ENCODE measurements at places on chromosomes 12 and 14.

GRCh38 chr14:92597906-92598905, 84.6 kb downstream of the RIN3 start:
- DNase-seq, result no peak

GRCh38 chr12:8664228-8664913, 1.7 kb upstream of the MFAP5 start:
- no peak for DNase-seq

DNA sequence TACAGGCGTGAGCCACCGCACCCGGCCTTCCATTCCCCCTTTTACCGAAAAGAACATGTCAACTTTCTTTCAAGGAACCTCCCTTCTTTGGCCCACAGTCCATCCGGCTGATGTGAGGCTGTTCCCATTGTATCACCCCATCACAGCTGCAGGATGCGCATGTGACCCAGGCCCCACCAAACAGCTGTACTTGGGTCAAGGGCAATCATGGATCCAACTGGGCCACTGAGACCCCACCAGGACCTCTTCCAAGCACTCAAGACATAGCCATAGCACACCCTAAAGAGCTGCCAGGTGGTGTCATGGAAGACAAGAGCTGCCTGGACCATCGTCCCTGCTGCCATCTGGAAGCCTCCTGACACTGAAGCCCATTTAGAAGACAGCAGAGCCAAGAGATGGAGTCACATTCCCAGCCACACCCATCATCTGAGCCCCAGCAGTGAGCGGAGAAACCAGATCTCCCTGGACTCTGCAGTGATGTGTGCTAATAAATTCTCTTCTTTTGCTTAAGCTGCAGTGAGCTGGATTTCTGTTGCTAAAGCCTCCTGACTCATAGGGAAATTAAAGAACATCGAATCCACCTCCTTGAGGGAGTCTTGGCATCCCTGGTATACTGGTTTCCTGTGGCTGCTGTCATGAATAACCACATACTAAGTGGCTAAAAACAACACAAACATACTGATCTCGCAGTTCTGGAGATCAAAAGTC, 105.6 kb downstream of the KSR2 start:
- DNase-seq, result no peak

- no peak for DNase-seq
These were observed 472.0 kb downstream of the TMTC2 start for GRCh38 chr12:83158613-83159207.

DNA sequence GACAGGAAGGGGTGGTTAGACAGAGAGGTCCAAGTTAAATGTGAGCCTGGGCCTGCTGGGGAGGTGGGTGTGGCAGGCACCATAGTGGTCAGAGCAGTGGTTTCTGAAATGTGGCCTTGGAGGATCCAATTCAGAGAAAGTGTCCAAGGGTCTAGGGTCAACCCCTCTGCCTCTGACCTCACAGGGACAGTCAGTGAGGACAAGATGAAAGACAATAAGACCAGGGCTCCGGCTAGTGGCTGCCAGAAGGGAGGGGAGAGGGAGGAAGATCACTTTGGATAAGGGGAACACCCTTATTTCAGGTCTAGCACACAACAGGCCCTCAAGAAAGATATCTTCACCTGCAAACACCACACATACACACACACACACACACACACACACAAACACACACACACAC, 335.1 kb downstream of the MED13L start:
- DNase-seq, result no peak

DNA sequence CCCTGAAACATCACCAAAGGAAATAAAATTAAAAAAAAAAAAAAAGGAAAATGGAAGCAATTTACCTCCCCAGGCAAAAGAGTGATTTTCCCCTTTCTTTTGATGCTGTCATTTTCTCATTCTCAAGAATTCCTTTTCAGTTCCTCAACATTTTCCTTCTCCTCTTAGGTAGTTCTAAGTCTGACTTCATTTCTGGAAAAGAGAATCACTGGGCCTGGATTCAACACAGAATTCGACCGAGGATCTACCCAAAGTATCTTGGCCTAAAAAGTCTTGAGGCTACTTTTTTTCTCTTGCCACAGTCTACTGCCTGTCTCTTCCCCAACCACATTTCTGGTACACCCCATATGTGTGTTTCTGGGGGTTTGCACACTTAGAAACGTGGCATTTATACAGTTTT, 717.8 kb upstream of the TBX3 start:
- no peak for DNase-seq

- DNase-seq, result no peak
These were observed 216.7 kb downstream of the MED13L start for GRCh38 chr12:116060764-116061163.

- DNase-seq, result no peak
These were observed 5.7 kb upstream of the CCND2 start for GRCh38 chr12:4267704-4268328.

GRCh38 chr12:93563807-93564538, 8.5 kb upstream of the SOCS2 start:
- DNase-seq, result no peak

DNA sequence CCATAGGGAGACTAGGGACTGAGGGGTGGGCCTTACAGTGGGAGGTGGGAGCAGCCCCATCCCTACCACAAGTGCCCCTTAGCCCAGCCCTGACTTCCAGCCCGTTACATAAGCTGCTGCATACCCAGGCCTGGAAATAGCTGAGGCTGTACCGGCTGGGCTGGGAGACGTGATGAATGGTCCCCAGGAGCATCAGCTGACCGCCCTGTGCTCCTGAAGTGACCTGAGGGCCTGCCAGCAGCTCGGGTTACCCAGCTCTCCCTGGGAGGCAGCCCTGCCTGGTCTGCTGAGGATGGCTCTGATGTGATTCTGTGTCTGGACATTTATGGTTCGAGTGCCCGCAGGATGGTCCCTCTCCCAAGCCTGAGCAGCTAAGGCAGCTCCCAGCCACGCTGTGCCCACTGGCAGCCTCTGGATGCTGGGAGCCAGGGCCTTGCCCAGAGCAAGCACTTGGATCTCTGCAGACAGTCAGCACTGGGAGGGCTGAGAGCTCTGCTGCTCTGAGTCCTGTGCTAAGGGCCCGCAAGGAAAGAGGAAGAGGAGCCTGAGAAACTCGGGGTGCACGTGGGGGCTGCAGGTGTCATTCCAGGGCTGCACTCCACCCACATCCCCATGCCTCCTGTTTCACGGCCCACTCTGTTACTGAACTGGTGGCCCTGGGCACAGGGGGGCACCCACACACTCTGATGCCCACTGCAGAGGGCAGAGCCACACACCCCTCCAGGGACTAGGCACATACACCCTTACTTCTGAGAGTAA, 20.5 kb downstream of the TAMALIN start:
- no peak for DNase-seq

DNA sequence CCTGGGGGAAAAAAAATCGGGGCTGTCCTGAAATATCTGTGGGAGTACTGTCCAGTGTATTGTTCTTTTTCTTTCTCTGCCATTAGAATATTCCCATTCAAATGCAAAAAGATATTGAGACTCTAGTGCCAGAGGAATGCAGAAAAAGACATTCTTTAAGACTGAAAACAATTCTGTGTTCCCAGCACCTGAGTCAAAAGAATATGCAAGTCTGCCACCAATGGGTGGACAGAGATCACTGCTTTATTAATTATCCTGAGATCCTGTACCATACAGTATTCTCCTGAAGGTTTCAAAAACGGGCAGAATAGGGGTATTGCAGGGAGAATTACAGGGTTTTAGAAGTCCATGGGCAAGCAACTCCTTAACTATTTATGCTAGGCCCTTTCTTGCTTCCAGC, 361.8 kb downstream of the C12orf50 start:
- DNase-seq, result no peak

- no peak for DNase-seq
These were observed 35.6 kb downstream of the GNS start for GRCh38 chr12:64723630-64724029.

GRCh38 chr14:67971627-67972625, 152.3 kb downstream of the RAD51B start:
- DNase-seq, result no peak

DNA sequence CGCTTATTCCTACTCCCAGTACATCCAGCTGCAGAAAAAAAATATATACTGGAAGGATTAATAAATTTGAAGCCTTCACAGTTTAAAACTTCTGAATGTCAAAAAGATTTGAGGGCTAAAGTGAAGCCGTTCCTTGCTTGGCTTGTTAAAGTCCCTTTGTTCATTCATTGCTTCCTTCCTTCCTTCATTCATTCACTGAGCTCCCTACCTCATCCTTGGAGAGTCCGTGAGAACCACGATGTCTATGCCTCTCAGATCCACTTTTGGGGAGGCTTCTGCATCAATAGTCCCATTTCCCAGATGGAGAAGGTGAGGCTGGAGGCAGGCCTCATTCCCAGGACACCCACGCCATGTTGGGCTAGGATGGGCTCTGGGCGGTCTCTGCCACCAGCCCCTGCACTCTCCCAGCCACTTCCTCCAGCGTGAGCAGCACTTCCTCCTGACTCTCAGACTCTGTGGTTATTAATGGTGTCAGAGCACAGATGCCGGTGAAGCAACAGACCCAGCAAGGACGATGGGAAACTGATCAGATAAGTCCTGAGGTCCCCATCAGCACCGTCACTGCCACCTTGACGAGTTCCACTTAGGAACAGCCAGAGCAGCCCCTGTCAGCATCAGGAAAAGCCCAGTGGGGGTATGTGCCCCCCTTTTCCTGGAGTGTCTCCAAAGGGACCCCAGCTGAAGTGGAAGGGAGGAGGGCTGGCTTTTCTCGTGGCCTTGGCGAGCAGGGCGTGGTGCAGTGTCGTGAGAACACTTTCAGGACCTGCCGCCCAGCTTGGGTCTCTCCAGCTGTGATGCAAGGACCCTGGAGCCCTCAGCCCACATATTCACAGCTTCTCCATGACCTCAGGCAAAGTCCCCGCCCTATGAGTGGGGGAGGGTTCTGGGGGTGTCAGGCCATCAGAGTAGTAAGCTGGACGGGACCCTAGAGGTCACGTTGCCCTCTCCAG, 21.2 kb downstream of the ASB2 start:
- no peak for DNase-seq

GRCh38 chr12:132649226-132649945, 30.8 kb downstream of the P2RX2 start:
- no peak for DNase-seq

GRCh38 chr12:132103542-132104308, 40.4 kb downstream of the DDX51 start:
- DNase-seq, result no peak

- DNase-seq, result no peak
These were observed 13.8 kb upstream of the SLC38A2 start for GRCh38 chr12:46386360-46386867.

DNA sequence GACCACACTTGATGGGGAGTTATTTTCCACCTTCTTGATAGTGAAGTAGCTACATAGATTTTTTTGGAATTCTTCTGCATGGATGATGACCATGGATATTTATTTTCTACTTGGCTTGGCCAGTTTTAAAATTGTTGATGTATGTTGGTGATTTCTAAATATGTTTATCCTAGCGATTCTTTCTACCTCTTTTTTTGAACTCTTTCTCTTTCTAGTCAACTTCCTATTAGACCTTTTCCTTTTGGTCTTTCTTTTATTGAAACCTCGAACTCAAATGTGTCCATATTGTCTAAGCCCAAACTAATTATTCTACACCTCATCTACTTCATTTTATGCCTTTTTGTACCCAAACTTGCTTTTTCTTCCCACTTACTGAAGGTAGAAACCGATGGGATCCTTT, 37.0 kb downstream of the CCDC91 start:
- no peak for DNase-seq

GRCh38 chr12:122835750-122836026, 431 bp downstream of the HIP1R start:
- DNase-seq, result no peak

GRCh38 chr12:26135571-26135970, 10.7 kb upstream of the BHLHE41 start:
- DNase-seq, result no peak

- no peak for DNase-seq
These were observed 2.0 kb upstream of the NR4A1 start for GRCh38 chr12:52049286-52049685.

GRCh38 chr12:6135071-6135470, 10.6 kb upstream of the VWF start:
- DNase-seq, result no peak

DNA sequence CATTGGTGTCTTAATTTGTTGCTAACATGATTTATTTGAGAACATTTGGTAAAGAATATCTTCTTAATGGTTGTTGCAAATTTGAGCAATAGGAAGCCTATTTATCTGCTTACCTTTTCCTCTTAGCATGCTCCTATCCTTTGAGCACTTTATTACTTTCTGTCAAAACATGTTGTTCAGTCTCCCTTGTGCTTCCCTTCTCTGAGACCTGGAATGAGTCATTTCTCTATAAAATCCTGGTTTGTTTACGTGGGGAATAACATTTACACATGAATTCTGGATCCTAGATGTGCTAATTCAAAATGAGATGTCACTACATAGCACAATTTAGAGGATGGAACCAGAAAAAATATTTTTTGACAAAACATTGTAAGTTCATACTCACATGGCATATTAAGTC, 844.0 kb upstream of the LRFN5 start:
- DNase-seq, result no peak

DNA sequence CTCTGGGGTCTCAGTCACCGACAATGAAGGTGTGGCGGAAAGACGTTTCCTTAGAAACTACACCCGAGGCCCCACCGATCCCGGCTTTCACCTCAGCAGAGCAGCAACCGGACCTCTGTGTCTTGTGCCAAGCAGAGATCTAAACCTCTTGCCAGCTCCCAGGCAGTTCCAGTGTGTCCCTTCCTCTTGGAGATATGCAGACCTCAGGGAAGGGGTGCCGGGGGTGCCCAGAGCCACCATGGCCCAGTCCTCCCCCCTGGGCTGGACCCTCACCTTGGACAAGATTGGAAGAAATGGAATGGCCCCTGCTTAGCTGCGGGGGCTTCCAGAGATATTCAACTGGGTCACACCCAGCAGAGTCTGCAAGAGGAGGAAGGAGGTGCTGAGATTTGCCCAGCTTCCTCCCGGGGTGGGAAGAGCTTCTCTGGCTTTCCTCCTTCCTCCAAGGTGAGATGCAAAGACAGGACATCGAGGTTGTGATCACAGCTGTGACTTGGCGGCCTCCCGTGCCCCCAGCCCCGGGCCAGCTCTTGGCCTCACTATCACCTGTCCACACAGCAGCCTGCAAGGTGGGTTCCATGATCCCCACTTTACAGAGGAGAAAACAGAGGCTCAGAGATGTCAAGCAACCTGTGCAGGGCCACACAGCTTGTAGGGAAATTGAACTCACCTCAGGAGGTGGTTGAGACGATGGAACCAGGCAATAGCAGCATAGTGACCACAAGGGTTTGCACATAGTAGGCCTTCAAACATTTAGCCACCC, 281.7 kb upstream of the RTL1 start:
- no peak for DNase-seq

DNA sequence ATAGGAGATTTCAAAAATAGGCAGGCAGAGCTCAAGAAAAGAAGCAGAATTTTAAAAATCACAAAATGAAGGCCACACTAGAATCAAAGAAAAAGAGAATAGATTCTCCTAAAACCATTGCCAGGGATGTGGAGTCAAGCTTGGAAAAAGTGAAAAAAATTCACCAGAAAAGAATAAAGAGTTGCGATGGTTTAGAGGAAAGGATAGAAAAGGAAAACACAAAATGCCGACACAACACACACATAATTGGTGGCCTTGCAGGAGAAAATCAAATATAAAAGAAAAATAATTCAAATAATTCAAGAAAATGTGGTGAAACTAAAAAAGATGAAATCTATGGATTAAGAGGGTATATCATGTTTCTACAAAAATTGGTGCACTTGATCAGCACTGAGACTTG, 181.6 kb upstream of the C14orf180 start:
- DNase-seq, result no peak

GRCh38 chr12:103905730-103906349, 24.4 kb upstream of the HSP90B1 start:
- DNase-seq, result no peak

All from hypothalamus (tissue), 51 donors.